ENCODE measurements at places on chromosomes 16 and 17. TPM values are rescaled to one million over a fixed set of nuclear protein-coding genes. Genes with fewer than 3 reads are reported as not detected.

HS3ST3A1 gene
- 0.24 TPM for total RNA-seq

ABI3 gene
- total RNA-seq: not detected

HBA1 gene
- 1.4 TPM for total RNA-seq

CKLF gene
- 68.3 TPM for total RNA-seq

FAM171A2 gene
- 3.7 TPM for total RNA-seq

KRT31 gene
- total RNA-seq: not detected

WNT9B gene
- total RNA-seq: not detected
